ENCODE measurements at places on chromosomes 16 and 17.

DNA sequence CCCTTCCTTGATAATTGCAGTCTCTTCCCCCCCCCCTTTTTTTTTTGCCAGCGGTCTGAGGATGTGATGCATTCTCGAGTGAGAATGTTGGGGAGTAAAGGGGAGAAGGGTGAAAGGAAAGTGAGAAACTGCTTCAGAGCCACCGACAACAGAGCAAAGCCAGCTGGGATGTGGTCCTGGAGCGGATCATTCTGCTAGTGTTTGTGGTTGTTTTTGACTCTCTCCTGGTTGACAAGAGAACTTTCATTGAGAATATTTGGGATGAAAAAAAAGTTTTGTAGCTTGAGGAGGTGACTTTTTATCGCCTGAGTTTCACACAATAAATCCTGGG lies 1.3 kb downstream of the NF1 start:
- DNase-seq, result no peak

GRCh38 chr17:50868602-50869001 lies 2.4 kb upstream of the TOB1 start:
- DNase-seq, result no peak

GRCh38 chr17:34254651-34255380 lies at the start of gene CCL2:
CCL2 (plus strand) TSS chr17:34255285; CDS start chr17:34255350, 65 bp downstream.
- peak; percentile 45 for DNase-seq

- no peak for DNase-seq
These were observed 72.3 kb downstream of the CRISPLD2 start for GRCh38 chr16:84892097-84892496.

DNA sequence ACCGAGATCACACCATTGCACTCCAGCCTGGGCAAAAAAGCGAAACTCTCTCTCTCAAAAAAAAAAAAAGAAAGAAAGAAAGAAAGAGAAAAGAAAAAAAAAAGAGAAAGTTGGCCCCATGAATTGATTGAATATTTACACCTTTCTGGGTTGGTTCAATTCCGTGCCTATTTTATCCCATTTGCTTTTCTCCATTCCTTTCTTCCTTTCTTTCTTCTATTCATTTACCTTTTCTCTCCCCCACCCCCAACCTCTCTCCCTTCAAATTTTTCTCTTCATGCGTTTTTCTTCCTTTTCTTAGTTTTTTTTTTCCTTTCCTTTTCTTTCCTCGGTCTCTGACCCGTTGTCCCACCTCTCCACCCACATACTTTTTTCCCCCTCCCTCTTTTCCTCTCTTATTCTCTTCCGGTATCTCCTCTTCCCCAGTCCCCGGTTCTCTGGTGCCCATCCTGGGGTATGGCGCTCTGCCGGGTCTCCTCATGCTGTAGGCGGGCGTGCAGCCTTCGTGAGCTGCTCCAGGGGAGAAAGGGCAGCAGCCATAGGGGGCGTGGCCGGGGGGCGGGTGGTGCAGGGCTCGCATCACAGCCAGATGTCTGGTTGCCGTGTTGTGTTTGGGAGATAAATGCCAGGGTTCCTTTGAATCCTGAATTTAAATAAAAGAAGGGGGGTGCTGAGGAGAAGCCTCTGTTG lies 5.3 kb upstream of the COL1A1 start:
- DNase-seq, result no peak

- DNase-seq, result peak; percentile 72
These were observed 111.7 kb downstream of the MAP2K6 start for GRCh38 chr17:69525920-69526841.

DNA sequence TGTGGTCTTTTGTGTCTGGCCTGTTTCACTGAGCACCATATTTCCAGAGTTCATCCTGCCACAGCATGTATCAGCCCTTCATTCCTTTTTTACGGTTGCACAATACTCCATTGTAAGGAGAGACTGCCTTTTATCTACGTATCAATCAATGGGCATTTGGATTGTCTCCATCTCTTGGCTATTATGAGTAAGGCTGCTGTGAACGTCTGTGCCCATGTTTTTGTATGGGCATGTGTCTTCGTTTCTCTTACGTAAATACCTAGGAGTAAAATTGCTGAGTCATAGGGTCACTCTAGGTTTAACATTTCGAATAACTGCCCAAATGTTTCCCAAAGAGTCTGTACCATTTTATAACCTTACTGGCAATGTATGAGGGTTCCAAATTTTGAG lies 202.8 kb upstream of the FOXF1 start:
- no peak for DNase-seq

DNA sequence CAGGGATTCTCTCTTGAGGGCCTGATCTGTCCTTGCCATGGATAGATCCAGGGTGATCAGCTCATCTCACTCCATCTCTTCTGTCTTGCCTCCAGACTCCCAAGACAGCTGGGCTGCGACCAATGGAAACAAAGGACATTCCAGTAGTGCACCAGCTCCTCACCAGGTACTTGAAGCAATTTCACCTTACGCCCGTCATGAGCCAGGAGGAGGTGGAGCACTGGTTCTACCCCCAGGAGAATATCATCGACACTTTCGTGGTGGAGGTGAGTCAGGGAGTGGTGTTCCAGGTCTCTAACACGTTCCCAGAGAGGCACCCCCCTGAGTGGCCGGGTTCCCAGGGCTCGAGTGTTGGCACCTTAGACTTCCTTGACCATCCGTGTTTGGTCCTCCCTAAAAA lies 29.5 kb downstream of the PLCD3 start:
- DNase-seq, result no peak

DNA sequence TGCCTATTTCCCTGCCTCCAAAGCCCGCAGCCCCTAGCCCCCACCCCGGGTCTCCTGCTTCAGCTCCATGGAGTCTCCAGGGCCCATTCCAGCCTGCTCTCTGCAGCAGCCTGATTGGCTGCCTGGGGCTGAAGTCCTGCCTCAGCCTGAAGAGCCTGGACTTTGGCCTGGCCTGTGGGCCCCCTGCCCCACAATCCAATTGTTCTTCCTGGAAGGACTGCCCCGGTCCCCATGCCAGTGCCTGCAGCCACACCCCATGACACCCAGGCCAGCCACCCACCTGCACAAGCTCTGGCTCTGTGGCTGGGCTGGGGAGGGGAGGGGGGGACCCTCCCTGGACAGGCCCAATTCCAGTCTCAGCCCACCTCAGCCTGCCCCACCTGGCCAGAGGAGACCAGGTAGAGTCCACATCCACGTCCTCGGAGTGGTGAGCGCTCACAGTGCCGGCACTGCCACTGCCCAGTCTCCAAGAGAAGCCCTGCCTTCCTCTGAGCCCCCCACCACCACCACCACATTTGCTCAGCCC lies 12.3 kb downstream of the ENPP7 start:
- DNase-seq, result no peak

- DNase-seq, result no peak
These were observed 26.1 kb downstream of the TNS4 start for GRCh38 chr17:40475234-40475908.

- DNase-seq, result no peak
These were observed 238.2 kb downstream of the KCNJ2 start for GRCh38 chr17:70407506-70407905.

DNA sequence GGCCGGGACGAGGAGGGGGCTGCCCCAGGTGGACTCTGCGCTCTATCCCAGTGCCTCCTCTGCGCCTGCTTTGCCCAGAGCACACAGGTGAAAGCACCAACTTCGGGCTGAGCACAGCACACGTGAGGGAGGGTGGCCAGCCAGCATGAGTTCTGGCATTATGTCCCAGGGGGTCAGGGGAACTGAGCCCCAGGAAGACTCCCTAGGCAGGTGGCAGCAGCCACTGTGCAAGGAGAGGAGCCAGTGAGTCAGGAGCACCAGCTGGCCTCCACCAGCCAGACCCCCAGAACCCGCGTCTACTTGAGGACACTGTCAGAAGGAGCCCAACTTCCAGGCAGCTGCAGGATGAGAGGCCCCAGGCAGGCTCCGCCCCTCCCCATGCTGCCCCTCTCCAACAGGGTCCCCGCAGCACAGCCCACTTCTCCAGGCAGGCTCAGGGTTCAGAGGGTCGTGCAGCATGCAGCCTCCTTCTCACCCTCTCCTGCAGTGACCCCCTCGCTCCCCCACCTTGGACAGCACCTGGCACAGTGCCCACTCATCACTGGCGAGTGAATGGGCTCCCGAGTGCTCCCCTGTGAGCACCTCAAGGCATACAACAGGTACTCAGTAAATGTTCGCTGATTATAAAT lies 44.2 kb upstream of the RASD1 start:
- DNase-seq, result no peak

DNA sequence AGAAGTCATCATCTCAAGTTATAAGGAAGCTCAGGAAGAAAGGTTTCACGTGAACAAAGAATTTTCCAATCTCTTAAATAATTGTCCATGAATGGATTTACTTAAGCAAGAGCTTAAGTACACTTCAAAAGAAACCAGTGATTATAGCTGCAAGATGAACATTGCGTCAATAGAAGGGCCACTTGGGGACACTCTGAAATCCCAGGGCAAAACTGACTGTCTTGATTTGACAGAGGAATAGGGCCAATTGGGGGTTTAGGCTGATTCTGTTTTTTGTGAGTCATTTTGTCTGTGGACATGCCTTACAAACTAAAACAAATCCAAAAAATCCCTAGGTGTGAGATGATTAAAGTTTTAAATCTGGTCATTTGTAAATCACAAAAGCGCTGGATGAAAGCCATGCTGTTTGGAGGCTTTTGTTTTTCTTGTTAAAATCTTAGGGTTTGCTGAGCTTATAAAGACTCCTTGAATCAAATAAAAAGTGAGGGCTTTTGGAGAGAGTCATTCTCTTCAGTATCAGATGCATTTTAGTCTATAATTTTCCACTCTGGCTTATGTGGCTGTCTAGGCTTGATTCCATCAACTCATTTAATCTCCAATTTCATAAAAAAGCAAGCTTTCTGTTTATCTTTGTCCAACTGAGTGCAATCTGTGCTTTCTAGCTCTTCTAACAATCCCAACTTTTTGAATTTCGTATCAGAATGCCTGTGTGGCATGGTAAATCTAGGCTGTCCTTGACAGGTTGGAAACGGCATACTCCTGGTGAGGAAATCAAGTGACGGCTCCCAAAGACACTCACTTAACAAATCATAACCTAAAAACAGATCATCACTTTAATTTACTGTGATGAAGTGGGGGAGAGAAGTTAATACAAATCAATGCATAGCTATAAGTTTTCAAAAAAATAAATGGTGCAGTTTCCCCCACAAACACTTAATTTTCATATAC lies 98.2 kb upstream of the SOX9 start:
- DNase-seq, result no peak

DNA sequence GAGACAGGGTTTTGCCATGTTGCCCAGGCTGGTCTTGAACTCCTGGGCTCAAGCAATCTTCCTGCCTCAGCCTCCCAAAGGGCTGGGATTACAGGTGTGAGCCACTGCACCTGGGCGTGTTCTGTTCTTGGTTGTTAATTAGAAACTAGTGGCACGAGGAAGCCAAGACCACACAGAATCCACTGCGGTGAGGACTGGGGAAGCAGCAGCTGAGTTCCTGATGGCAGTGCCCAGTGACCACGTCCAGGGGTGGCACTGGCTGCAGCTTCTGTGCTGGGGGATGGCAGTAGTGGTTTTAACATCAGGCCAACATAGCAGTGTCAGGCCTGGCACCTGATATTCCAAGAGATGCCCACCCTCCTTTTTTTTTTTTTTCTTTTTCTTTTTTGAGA lies 39.7 kb upstream of the NDRG4 start:
- no peak for DNase-seq

DNA sequence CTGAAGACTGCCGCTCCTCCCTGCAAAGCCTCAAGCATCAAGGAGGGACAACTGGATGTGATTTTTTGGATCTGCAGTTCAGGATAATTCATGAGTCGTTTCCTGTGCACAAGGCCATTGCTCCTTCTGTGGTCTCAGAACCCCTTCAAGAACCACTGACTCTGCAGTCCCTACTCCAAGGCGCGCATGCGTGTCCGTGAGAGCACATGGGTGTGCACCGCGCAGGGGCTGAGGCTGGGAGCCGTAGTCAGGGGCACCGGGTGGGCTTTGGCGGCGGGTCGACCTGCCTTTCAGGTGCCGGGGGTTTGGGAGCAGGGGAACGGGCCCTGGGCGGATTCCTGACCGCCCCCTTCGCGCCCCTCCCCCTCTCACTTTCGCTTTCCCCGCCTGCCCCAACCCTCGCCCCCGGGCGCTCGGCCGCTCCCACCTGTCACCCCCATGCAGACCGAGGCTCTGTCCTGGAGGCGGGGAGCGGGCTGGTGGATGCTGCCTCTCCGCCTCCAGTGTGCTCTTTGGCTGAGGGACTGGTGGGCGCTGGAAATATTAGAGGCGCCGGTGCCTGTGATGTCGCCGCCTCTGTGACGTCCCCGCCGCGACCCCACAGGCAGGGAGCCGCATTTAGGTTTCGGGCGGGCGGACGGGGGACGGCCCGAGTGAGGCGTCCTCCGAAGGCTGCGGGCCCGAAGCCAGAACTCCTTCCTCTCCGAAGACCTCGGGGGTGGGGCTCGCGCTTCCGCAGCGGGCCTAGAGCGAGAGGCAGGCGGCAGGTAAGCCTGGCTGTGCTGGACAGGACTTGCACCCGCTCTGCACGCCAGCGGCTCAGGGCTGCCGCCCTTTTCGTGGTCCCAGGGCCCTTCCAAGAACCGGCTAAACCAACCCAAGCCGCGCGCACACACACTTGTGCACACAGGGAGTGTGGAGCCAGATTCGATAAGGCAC lies at the start of gene SPATA32:
TSS of gene SPATA32 (minus strand) at position 518 of the 939 bp plus-strand sequence. CDS start at position 440, 78 bp downstream.
- no peak for DNase-seq

GRCh38 chr17:42841975-42842685 lies 2.2 kb upstream of the AOC2 start:
- DNase-seq, result no peak

- DNase-seq, result no peak
These were observed 699.2 kb upstream of the RBFOX1 start for GRCh38 chr16:6633456-6633855.

DNA sequence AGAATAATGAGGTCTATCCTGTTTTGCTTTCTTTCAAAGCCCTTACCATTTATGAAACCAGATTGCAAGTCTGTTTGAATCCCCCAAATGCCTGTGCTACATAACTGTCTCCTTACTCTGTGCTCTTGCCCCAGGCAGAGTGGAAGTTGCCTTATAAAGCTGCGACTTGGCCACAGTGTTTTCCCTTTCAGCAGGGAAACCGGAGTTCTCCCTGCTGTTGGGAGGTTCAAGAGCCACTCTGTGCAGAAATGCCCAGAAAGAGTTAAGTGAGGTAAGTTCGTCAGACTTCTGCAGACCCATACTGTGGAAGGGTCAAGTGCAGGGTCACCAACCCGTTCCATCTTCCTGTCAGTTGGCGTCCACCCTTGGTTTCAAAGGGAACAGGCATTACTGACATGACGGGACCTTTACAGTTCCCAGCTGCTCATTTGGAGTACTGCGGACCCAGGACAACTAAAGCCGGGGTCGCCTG lies 508.9 kb downstream of the WWOX start:
- DNase-seq, result no peak

DNA sequence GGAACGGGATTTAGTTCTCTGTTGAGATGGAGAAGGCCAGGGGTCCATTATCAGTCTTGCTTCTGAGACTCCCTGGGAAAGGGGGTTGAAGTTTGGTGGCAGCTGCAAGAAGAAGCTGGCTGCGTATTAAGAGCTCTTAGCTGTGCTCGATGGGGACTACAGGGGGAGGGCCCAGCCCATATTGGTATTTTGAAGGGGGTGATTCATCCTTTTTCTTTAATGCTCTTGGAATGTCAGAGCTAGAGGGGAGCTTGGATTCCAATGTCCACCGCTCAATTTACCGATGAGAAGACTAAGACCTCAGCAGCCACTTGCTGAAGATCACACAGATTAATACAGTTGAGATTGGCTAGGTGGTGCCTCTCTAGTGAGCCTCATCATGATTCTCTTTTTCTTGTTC lies 5.0 kb downstream of the NOG start:
- no peak for DNase-seq

All from KBM-7 (cell line).